ENCODE measurements at places on chromosomes 6 and 20.

GRCh38 chr20:14418376-14418775 is 81.0 kb upstream of the FLRT3 start:
- no peak for DNase-seq

- DNase-seq: no peak
These were observed 179.4 kb downstream of the OGFRL1 start for GRCh38 chr6:71468038-71468437.

DNA sequence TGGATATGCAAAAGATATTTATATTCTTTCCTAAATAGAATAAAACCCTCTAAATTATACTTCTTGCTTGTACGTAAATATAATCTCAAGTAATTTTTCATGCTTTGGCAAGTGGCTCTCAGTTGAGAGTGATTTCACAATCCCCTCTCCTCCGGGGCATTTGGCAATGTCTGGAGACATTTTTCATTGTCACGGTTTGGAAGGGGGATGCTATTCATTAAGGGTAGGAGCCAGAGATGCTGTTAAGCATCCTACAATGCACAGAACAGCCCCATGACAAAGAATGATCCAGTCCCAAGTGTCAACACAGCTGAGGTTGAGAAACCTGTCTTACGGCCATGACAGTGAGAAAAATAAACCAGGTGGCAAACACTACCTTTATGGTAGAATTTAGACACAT is 75.7 kb downstream of the AGPAT4 start:
- DNase-seq: no peak

- DNase-seq: no peak
These were observed 68.8 kb downstream of the CLIC5 start for GRCh38 chr6:45946887-45947286.

DNA sequence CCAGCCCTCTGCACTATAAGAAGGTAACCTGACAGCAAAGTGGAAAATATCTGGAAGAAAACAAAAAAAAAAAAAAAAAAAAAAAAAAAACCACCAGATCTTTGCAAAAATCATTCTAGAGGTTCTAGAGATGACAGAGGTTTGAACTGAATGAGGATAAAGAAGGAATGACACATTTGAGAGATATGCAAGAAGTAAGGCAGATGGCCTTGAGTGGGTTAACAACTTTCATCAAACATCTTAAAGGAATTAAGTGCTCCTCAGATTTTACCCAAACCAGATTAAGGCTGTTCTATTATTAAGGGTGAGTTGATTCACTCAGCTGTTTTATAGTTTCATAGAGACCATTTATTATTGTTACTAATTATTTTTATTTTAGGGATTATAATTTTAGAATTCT is 62.0 kb downstream of the RSPO3 start:
- no peak for DNase-seq

- DNase-seq: no peak
These were observed 52.1 kb downstream of the PTPN1 start for GRCh38 chr20:50562262-50562701.

DNA sequence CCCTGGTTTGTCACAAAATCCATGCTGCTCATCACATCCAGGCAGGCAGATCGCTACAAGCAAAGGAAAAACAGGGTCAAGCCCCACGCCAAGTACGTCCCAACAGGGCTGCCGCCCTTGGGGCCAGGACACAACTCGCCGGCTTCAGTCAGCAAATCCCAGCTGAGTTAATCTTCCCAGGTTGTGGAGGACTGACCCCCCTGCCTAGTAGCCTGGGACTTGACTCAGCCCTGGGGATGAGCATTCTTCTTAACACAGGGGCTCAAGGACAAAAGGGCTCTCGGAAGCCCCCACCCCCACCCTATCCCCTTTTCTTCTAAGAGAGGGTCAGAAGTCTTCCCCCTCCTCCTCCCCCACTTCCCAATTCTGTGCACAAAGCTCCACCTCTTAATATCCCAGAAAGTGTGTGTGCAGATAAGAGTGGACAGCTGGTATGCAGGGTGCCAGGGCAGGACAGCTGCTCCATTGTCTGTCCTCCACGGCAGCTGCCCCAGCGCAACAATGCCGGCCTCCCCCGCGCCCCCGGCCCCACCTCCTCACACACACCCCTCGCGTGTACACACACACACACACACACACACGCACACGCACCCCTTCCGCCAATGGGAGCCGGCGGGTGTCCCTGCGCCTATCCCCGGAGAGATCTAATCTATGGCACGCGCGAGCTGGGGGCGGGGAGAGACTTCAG is 4.5 kb downstream of the DLL1 start:
- no peak for DNase-seq

GRCh38 chr20:46251211-46251673 is 57.1 kb downstream of the CDH22 start:
- no peak for DNase-seq

DNA sequence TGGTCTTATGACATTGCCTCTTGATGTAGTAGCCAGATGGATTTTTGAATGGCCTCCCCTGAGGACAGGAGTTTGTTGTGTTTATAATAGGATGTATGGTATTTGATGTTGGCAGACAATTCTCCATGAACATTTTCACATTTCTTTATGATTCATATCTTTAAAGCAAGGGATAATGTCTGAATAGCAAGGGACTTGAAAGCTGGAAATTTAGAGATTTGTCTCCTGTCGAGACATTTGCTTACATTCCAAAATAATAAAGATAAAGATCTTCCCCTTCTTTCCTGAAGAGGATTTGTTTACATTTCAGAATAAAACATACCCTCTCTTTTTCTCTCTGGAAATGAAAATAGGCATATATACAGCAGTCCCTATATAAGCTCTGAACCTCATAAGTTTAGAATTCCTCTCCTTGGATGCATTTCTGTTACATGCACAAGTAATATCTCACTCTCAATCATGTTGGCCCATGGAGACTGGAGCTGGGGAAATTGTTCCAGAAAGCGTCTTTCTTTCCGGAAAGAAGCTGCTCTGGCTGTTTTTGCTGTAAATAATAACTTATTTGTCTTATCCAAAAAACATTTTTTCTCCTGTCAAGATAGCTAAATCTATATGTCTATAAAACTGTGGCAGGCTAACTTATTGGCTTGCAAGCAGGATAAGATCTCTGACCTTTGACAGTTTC is 42.5 kb upstream of the ASCC3 start:
- no peak for DNase-seq

GRCh38 chr20:4545526-4545925 is 176.2 kb upstream of the PRND start:
- no peak for DNase-seq

GRCh38 chr6:147486683-147487082 is 21.8 kb upstream of the SAMD5 start:
- no peak for DNase-seq

DNA sequence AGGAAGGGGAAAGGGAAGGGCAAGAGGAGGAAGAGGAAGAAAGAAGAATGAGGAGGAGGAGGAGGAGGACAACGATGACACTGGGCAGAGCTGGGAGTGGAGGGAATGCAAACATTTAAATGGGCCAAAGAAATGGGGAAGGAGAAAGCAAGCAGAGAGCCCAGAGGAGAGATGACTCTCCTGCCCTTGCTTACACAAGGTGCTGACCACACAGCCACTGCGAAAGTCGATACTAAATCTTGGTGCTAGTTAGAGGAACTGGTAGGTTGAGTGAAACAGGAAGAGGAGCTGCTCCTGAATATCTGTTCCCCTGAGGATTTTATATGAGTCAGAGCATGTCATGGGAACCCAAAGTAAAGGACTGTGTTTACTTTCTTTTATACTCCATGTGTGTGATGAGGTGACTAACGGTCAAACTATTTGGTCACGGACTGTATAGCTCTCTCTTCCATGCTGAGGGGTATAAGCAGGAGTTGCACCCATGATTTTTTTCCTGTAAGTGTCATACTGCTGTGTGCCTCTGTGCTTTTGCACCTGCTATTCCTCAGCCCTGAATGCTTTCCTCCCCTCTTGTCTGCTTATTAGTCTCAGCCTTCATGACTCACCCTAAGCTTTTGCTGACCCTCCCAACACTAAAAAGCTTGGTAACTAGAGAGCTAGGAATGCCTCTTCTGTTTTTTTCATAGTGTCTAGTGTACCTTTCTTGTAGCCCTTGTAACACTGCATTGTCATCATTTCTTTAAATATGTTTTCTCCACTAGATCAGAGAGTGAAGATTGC is 9.5 kb upstream of the PAQR8 start:
- DNase-seq: peak; percentile 12

DNA sequence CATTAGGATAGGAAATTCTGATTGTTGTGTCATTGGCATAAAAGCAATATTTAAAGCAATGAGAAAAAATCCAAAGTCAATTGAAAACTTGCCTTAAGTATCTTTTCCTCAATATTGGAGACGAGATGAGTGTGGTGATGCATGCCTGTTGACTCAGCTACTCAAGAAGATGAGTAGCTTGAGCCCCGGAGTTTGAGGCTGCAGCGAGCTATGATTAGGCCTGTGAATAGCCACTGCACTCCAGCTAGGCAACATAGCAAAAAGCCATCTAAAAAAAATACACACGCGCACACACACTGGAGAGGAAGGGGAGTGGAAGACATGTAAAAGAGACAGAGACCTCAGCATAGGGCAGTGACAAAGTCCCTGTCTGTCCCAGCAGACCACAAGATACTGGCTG is 9.7 kb upstream of the MARCKS start:
- DNase-seq: no peak

GRCh38 chr6:4637691-4638433 is 138.3 kb upstream of the CDYL start:
- DNase-seq: no peak

GRCh38 chr20:2150660-2151059 is 49.0 kb downstream of the STK35 start:
- DNase-seq: no peak

- DNase-seq: no peak
These were observed 43.3 kb upstream of the PHACTR2 start for GRCh38 chr6:143634486-143634885.

GRCh38 chr6:53067849-53068361 is 2.7 kb downstream of the FBXO9 start:
- no peak for DNase-seq

GRCh38 chr6:27251606-27252251 is 4.2 kb downstream of the PRSS16 start:
- peak; percentile 69 for DNase-seq

DNA sequence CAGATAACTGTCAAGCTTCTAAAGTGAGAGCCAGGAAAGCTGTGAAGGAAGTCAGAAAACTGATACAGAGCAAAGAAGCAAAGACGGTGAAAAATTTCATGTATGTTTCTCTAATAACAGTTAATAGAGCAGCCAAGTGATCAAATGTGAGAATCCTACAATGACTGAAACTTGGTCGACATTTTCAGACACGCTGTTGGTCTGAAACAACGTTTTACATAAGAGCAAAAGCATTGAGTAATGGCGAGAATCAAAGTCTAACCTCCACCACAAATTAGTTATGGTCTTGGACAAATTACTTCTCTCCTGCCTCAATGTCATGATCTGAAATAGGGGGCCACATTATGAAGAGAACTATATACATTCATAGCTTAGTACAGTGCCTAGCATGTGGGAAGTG is 3.3 kb downstream of the MKKS start:
- DNase-seq: no peak

DNA sequence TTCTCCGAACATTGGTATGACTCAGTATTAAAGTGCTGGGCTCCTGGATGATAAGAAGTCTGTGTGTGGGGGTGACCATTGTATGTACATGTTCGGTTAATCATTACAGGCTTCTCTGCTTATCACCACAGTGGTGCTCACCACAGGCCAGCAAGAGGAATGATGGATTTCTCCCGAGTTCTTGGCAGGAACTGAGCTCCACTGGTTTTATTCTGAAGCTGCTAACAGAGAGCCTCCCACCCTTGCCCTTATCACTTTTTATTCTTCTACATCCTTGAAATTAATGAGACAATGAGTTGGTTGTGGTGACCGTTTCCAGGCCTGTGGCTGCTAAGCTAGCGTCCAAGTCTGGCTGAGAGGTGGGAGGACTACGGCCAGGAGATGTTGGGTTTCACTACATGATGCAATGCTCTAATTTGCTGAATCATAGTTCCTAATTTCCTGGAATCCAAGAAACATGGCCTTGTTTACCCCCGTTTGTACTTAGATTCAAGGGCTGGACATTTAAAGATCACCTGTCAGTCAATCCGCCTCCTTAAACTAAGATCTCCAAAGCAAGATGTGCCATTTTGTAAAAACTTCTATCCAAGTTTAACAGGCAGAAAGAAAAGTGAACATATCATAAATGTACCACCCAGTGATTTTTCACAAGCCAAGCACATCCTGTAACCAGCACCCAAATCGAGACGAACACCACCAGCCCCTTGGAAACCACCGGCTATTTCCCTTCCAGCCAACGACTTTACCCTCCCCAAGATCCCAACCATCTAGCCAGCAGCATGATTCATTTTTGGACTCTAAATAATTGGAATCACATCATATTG is 172.5 kb downstream of the FOXA2 start:
- no peak for DNase-seq

DNA sequence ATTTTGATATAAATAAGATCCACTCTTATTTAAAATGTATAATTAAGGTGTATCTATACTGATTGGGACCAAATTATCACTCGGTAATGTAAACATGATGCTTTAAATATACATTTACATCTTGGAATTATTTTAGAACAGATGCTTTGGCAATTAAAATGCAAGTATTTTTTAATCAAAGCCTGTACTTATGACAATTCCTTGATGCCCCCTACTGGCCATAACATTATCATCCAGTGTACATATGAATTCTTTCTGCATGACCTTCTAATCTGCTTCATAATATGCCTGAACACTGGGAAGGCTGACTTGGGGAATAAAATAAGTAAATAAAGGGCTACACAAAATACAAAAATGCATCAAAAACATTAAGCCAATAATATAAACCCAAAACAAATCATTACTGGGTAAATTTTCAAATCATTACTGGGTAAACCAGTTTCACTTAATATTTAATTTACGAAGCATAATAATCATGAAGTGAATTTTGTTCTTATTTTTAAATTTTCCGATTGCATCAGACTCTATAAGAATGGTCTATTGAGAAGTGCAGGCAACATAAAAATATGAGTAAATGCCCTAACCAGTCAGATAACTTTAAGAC is 65.1 kb downstream of the CGA start:
- peak; percentile 0 for DNase-seq

DNA sequence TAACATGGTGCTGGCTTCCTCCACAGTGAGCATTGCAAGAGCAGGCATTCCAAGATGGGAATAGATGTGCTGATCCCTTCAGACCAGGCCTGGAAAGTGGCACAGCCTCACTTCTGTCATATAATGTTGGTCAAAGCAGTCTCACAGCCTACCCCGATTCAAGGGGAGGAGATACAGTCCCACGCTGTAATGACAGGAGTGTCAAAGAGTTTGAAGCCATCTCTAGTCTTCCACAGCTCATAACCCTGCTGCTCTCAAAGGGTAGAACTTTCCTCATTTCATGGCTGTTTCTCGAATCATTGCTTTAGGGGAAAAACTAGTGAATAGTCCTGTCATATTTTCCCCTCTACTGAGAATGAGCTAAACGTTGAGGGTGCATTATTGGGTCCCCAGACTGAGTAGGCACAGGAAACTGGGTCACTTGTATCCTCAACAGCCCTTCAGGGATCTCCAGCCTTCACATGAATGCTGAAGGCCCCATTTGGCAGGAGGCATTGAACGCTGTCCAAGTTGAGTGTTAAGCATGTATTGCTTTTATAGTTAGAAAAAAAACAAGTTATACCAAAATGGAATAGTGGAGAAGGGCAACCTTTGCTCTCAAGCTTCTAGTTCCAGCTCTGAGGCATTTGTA is 27.3 kb downstream of the DTD1 start:
- DNase-seq: no peak

Data from CD4-positive, alpha-beta T cell treated with Interleukin-1 beta for 1 hour (primary cell).